ENCODE measurements at places on chromosomes 3 and 15.

- DNase-seq, result no peak
These were observed 511.0 kb upstream of the ALCAM start for GRCh38 chr3:104855702-104856101.

DNA sequence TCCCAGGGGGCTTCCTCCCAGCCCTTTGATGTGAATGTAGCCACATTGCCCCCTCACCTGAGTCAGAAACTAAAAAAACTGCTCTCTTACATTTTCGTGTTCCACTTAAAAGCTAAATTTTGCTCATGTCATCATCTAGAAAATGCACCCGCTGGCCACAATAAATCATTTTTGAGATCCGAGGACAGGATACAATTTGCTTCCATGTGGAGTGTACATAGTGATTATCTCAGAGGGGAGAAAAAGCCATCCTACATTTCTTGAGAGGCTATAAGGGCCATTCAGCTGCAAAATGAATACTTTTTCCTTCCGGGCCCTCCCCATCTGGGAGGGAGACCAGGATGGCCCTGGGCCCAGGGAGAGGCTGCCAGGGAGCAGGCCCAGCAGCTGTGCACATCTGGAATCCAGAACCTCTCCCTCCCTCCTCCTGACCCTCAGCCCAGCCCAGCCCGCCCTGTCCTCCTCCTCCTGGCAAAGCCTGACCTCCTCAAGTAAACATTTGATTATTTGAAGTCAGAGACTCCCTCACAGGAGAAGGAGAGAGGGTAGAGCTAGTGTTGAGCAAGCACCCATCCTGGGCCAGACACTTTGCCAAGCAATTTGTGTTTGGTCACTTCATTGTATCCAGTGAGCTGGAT is 59.1 kb downstream of the CORO2B start:
- no peak for DNase-seq

DNA sequence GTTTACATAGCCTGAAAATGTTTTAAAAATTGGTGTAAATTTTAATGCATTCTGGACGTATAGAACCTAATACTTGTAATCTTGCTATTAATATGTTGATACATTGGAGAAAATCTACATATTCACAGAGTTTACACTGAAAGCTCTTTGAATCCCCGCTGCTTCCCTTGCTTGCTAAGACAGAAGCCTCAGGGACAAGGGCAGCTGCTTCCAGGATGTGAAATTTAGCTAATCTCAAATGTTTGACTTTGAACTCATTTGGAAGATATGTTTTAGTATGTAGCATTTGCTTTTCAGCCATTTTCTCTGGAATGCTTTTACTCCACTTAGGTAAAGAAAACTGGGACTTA is 172.0 kb downstream of the RBMS3 start:
- no peak for DNase-seq

GRCh38 chr3:154194877-154195276 is 73.7 kb downstream of the ARHGEF26 start:
- DNase-seq, result no peak

- DNase-seq, result no peak
These were observed 71.3 kb downstream of the C3orf70 start for GRCh38 chr3:185081521-185081920.

GRCh38 chr15:77547801-77548588 is 84.7 kb downstream of the LINGO1 start:
- DNase-seq, result no peak

DNA sequence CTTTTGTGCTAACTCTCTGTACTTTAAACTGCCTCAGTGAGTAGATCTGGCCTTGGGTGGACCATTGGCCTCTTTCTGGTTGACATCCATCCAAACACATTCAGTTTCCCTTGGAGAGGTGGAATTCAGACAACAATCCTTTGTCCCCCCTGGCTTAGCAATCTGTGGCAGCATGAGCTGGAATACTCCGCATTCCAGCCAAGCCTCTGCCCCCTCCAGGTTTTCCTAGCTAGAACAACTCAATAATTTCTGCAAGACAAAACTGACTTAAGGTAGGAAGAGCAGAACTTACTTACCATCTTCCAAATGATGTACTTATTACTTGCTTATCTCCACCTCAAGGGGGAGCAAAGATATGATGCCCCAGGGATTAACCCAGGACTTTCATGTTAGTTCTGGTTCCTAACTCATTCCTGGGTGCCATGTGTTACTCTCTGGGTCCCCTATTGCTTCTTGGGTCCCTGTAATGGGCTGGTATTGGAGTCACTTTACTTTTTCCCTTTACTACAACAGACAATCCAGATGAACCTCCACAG is 21.8 kb upstream of the IL16 start:
- no peak for DNase-seq

DNA sequence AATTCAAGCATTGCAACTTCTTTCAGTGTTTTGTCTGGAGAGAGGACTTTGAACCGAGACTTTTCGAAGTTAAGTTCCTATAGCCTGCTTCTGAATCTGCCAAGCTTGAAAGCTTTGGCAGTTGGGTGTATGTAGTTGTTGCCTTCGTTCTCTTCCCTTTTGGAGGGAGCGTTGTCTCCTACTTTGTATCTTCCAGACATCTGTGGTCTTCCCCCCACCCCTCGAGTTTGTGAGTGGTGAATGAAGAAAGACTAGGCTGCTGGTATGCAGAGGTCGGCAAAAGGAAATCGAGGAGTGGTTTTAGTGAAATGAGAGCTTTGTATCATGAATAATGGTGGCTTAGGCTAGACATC is 1.3 kb downstream of the CTNNB1 start:
- no peak for DNase-seq

DNA sequence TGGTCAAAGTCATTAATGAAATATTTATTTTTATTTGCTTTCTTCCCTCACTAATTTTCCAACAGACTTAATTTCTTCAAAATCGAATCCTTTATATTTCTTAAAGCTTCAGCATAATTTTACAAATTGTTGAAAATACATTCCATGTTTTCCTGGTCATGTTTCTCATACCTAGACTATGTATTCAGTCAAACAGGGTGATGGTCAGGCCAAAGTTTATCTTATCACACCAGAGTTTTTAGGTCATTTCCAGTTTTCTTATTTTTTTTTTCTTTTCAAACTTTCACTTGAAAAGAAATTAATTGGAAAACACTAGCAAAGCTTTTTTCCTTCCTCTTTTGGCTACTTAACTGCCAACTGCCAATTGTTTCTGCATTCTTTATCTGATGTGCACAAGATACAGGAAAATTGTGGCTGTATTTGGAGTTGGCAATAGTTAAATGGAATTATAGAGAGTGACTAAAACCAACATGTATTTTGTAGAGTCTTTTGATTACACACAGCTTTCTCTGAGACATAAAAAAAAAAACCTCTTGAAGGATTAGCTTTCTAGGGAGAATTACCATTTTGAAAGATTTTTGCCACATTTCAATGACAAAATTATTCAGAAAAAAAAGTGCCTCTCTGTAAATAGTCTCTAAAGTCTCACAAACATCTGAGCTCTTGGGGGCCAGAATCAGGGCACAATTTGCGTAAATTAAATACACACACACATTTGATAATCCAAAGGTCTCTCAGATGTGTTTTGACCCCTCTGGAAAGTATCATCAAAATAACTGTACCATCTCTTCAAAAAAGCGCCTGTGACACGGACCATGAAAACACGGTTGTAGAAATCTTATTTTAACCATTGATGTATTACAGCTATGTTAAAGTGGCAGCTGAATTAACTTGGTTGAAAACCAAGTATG is 603.2 kb upstream of the KCNMB2 start:
- no peak for DNase-seq

DNA sequence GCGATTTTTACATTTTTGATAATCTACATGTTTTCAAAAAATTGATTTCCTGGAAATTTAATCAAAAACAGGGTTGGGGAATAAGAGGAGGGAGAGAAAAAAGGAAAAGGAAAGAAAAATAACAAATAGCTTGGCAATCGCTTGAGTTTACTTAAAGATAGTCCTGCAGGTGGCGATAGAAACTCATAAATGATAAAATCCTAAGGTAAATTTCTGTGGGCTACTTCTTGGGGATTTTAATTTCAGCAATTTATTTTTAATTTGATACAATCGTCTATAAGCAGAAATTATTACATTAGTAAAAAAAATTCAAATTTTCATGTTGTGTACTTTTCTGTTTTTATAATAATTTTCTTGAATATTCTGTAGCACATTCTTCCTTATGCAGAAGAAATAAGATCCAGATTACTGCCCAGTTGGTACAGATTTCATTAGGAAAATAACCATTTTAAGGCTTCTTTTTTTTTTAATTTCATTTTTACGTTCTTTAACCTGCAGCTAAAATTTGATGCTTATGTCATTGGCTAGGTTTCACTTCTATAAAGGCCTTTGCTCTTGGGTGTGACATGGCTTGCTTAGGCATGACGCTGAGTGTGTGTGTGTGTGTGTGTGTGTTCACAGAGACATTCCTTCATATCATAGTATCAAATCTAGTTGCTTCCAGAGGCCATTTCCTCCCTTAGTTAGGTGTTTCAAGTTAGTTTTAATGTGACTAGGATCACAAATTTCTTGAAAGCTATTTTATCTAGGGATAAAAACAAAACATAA is 181.8 kb downstream of the MCTP2 start:
- no peak for DNase-seq

DNA sequence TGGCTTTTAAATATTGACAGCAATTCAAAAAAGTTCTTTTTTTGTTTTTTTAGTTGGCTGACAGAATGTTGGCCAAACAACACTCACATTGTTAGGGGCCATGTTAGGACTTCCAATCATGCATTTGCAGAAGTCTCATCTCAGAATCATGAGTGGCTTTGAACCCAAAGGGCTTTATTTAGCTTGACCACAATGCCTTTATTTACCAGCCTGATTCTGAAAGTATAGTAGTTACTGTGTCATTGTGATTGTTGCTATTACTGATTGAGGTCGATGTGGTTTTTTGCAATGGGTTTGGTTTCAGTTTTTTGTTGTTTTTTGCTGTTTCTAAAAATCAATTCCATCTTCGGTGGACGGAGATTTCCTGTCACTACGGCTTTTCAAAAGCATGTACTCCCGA is 7.2 kb downstream of the GLDN start:
- no peak for DNase-seq

GRCh38 chr15:69648775-69649735 is 196.4 kb downstream of the RPLP1 start:
- no peak for DNase-seq

GRCh38 chr15:50244959-50245624 is 20.4 kb downstream of the HDC start:
- DNase-seq, result no peak

- DNase-seq, result no peak
These were observed 684 bp upstream of the RPS27L start for GRCh38 chr15:63157891-63158431.

DNA sequence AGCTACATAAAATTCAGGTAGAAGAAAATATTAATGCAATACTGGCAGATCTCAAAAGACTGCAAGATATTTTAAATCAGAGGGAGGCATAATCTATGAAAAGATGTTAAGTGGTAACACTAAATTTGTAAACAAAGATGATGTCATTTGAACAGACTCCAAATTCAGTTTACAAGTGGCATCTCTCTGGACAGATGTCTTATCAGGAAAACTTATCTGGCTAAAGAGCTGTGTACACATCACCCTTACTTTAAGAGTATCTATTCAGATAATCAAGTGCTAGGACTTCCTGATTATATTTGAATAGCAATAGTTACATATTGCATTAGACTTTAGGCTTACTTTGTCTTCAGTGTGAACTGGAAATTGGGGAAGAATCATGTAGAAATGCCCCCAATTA is 231.5 kb downstream of the WDR72 start:
- DNase-seq, result no peak

DNA sequence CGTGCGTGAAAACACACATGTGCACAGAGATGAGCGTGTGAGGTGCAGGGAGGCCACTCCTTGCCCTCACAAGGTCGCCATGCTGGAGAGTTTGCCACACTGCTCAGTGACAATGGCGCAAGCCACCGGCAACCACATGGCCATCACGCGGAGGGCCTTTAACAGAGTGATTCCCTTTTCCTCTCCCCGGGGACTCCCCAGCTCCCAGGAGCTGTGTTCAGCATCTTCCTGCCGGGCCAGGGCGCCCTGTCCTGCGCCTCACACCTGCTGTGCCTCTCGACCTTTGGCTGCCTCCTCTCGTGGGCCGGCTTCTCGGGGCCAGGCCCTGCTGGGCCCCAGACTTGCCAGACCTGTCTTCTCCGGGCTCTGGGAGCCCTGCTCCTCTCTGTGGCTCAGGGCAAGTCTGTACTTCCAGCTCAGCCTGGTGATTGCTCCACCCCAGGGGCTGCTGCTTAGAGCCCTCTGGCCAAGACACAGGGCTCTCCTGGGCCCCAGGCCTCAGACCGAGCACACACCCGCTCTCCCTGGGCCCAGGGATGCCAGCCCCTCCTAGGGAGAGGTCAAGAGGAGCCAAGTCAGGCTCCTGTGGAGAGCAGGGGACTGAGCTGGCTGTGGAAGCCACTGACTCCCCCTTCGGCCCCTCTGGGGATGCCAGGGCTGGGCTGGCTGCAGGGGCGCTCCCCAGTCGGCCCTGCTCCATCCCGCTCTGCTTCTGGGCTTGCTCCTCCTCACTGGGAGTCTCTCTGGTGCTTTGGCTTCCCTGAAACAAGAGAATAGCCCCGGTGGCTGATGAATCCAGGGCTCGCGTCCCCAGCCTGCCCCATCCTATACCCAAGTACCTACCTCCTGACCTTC is 5.6 kb downstream of the CCDC9B start:
- DNase-seq, result no peak

- DNase-seq, result no peak
These were observed 24.2 kb upstream of the C15orf39 start for GRCh38 chr15:75177360-75178071.

DNA sequence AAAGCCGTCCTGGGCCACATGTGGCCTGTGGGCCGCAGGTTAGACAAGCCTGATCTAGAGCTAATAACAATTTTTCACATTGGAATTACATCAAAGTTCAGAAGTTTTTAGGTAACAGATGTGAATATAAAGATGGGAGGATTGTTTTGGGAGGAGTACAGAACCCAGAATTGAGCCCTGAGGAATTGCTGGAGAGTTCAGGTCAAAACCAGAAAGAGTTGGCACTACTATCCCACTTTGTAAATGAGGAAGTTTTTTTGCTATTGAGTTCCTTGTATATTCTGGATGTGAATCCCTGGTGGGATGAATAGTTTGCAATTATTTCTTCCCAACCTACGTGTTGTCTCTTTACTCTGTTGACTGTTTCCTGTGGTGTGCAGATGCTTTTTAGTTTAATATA is 109.5 kb upstream of the LIPC start:
- no peak for DNase-seq

GRCh38 chr3:31680072-31680870 is 147.5 kb downstream of the STT3B start:
- no peak for DNase-seq

DNA sequence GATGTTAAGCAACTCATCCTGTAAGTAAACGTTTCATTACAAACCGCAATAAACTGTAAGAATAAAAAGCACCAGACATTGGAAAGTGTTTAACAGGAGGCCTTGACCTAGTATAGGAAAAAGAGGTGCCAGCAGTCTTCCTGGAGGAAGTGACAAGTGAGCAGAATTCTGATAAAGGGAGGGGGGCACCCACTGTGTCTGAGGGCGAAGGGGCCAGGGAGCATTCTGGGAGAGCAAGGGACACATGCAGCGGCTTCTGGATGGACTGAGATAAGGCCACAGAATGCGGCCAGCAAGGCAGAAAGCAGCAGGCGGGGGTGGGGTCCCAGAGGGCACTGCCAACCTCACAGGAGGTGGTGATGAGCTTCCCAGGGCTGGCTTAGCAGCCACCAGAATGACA is 80.2 kb downstream of the MTHFS start:
- no peak for DNase-seq
